ENCODE measurements at places on chromosomes 16 and 17.

DNA sequence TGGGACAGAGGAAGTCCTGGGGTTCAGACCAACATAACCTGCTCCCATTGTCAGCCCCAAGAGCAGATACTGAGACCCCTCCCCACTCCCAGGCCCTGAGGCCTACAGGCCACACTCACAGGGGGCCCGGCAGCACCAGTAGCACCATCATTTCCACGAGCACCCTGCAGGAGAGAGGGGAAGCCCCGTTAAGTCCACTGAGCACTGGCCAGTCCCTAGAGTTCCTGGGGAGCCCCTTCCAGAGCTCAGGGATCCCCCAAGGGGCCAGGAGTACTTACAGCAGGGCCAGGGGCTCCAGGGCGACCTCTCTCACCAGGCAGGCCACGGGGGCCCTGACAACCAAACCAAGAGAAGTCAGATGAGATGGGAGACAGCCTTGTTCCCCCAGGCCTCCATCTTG lies 5.4 kb downstream of the COL1A1 start:
- DNase-seq, result no peak

DNA sequence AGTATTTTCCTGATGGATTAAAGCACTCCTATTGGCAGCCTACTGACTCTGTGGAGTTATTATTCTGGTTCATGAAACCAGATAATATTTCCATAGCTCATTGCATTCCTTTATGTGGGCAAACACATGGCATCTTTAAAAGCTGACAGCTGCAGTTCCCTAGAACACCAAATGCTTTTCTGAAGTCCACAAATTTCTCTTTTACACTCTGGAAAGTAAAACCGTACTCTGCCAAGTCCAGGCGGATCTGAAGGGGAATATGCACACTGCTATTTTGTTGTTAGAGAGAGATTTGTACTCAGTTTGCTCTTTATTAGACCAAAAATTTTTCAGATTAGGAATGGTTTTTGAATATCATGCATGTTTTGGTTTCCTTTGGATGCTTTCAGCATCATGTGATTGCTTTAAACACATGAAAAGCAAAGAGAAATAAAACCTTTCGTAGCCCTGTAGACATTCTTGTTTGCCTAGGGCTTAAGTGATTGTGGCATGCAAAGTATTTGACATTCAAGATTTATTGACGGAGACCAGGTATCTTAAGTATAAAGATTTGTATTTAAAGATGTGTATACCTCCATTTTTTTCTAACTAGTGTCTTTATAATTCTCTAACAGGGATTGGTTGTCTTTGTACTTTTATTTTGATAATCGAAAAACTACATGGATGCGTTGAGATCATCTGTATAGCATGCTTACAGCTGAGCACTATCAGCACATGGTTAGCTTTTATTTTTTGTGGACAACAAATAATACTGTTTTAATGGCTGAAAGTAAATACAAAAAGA lies 19.5 kb downstream of the SEC14L1 start:
- DNase-seq, result no peak

DNA sequence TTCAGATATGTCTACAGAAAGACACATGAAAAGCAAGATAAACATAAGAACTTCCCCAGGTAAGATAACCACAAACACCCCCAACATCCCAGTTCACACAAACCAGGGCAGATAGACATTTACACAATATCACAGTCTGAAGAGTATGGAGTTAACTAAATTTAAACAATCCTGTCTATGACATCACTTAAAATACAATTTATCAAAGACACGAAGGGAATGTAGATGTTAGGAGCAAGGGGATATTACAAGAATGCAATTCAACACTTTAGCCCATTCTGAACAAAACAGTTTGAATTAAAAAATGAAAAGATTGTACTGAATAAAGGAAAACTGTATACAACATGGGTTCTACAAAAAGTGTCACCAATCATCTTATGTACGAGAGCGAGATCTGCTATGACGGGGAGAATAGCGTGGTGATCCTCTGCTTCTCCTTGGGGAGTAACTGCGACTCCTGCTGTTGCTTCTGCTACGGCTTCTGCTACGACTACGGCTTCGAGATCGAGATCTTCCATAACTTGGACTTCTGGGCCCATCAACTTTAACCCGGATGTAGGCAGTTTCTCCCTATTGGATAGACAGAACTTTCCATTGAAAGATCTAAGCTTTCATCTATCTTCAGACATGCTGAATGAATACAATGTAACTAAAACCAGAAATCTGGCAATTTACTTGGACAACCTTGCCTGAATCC lies 1.9 kb downstream of the SRSF1 start:
- no peak for DNase-seq

GRCh38 chr16:67228905-67229304 lies 2.0 kb downstream of the TMEM208 start:
- DNase-seq, result no peak

- no peak for DNase-seq
Measured at GRCh38 chr17:83119987-83120864, 40.8 kb downstream of the METRNL start.

DNA sequence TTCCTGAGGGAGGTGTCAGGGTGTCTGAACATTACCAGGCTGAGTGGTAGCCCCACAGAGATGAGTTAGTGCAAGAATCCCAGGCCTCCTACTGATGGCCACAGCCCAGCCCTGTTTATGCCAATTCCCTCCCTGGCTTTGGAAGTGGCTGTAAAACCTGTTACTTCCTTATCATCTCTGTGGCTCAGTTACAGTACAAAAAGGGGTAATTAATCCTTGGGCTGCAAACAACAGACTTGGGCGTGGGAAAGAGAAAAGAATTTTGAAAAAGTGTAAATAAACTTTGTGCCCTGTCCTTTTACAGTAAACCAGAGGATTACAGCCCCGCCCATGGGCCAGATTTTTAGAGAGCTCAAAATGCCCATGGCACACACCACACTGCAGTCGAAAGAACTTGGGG lies 73.1 kb upstream of the AXIN2 start:
- DNase-seq, result no peak

- no peak for DNase-seq
Measured at GRCh38 chr16:28189245-28189644, 22.5 kb downstream of the XPO6 start.

DNA sequence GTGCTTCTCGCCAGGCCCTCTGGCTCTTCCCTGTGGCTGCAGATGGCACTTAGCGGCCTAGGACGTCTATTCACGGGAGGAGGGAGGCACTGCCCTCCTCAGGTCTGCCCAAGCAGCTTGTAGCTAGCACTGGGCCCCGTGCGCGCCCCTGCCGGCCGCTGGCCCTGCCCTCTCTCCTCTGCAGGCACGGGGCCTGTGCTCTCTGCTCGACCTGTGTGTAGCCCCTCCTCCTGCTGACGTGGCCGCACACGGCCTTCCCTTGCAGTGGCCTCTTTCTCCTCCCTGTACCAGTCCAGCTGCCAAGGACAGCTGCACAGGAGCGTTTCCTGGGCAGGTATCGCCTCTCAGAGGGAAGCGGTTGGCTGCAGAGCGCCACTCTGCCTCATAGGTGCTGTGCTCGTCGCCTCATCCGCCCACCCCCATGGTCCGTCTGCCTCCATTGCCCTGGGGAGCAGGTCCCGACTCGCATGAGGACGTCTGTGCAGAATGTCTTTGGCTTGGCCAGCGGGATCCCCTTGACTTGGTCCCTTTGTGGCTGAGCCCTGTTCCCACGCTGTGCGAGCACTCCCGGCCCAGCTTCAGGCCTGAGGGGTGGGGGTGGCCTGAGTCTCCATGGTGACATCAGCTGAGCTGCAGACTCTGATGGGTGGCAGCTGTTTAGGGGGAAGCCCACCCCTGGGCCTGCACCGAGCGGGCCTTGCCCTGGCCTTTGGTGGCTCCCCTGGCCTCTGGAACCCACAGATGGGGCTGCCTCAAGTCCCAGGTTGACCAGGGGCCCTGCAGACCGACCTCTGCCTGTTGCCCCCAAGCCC lies 34.6 kb downstream of the TSC2 start:
- DNase-seq, result no peak

DNA sequence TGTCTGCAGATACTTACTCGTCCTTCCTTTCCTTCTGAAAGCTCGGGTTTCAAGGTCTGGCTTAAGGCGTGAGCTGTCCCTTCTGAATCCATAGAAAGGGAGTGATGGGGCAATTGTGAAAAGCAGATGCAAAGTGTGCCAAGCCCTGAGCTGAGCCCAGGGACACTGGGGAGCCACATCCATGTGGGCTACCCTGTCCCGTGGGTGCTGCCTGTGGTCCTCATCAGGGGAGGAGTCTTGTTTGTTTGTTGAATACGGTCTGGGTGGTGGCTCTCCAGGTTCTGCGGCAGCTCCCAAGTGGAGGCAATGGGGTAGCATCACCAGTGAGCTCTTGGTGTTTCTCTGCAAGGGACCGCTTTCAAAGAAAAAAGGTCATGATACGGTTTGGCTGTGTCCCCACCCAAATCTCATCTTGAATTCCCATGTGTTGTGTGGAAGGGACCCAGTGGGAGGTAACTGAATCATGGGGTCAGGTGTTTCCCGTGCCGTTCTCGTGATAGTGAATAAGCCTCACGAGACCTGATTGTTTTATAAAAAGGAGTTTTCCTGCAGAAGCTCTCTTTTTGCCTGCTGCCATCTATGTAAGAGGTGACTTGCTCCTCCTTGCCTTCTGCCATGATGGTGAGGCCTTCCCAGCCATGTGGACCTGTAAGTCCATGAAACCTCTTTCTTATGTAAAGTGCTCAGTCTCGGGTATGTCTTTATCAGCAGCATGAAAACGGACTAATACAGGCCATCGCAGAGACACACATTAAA lies 1.0 kb upstream of the ALG1 start:
- no peak for DNase-seq

GRCh38 chr16:67246756-67247191 lies 507 bp downstream of the FHOD1 start:
- DNase-seq, result no peak

DNA sequence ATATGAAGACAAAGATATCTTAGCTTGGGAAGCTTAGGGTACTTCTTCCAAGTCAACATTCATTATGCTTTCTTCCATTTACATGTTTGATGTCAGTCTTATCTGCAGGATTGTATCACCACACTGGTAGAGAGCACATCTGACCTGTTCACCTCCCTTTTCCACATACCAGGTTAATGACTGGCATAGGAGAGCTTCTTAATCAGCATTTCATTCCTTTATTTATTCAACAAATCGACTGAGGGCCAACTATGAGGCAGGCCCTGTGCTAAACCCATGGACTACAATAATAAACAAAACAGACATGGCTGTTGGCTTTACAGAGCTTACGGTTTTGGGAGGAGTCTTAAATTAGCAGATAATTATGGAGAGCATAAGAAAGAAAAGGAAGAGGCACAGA lies 378.1 kb upstream of the CDH11 start:
- DNase-seq, result no peak

- no peak for DNase-seq
Measured at GRCh38 chr17:41697122-41697962, 8.7 kb downstream of the EIF1 start.

DNA sequence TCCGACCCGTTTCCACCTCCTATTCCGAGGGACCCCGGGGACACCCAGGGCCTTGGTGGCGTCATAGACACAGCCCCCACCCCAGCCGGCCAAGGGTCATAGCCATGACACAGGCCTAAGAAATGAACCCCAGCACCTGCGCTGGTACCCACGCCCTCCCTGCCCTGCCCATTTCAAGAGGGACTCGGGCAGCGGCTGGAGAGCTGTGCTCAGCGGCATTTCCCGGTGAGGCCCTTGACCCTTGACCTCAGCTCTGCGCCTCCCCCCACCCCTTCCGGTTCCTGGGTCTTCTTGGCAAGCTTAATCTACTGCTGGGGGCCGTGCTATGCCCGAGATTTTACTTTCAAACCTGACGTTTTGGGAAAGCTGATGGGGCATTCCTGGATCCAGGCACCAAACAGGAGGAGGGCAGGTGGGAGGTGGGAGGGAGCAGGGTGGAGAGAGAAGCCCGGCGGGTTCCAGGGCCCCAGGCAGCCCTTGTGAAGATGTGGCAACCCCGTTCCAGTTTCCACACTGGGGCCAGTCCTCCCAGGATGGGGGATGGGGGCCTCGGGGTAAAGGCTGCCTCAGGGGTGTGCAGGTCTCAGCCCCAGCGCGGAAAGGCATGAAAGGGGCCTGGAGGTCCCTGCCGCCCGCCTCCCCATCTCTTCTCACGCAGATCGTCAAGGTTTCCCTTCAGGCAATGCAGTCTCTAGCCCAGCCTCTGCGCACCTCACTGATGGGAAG lies at the start of gene SLC22A31:
TSS of gene SLC22A31 (minus strand) at position 414 of the 726 bp plus-strand sequence. CDS start at position 378, 36 bp downstream.
- DNase-seq, result no peak

GRCh38 chr17:4520060-4520893 lies 21.6 kb downstream of the SPNS2 start:
- DNase-seq, result no peak

DNA sequence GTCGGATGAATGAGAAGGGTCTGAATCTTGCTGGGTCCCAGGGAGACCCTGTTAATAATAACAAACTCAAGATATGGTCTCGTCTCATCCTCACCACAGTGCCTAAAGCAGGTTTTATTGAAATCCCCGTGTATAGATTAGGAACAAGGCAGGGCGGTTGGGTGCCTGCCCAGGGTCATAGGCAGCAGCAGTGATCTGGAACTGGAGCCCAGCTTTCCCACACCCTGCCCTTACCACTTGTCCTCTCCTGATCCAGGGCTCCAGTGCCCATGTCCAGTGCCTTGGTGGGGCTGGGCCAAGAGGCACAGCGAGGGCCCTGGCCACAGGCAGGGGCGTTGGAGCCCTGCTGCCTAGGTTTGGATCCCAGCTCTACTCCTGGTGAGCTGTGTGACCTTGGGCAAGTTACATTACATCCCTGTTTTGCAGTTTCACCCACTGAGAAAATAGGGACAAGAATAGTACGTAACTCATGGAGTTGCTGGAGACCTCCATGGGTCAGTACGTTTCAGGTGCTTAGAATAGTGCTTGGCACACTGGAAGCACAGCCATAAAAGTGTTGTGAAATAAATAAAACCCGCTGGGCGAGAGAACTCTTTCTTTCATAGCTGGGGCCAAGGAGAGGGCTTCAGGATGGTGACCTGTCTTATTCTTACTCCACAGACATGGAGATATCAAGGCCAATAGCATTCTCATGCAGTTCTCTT lies 13.9 kb downstream of the SOCS3 start:
- no peak for DNase-seq

DNA sequence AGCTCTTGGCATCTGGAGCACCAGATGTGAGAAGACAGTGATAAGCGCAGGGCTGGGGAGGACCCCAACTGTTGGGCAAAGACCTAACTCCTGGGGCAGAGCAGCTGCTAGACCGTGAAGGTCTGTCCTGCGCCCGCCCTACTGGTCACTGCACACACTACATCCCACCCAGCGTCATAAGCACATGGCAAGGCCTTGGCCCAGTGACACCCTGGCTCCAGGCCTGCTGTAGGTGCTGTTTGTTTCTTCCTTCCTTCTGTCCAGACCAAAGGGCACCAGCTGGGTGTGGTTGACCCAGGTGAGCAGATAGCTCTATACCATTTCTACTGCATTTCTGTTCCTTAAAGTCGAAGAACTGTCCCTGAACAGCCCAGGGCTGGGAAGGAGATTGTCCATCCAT lies 6.4 kb downstream of the TRPV3 start:
- no peak for DNase-seq

GRCh38 chr16:19168371-19169081 lies 486 bp downstream of the SYT17 start:
- DNase-seq, result no peak

GRCh38 chr17:30808785-30809286 lies 15.7 kb downstream of the CRLF3 start:
- no peak for DNase-seq

- no peak for DNase-seq
Measured at GRCh38 chr17:17672453-17673368, 8.5 kb upstream of the RAI1 start.
